NCI-H2029 (cell line): ENCODE measurements at places on chromosomes 13 and 19.

DNA sequence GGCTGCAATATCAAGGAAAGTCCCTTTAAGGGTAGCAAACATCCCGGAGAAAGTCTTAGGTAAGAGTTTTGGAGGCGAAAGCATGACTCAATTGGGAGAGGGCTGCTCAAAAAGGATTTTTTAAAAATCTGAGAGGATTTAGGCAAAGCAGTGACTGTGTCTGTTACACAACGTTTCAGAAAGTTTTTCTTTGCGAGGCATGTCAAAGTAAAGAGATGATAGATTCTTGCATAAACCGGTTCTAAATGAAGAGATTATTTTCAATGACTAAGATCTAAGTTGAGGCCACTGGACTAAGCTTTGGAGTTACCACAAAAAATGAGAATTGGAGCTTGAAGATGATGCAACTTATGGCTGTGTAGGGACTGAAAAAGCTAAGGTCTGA is 43.7 kb upstream of the ENOX1 start:
- no peak for DNase-seq

- no peak for DNase-seq
These were observed 73.1 kb downstream of the KL start for GRCh38 chr13:33089311-33089710.

- peak; percentile 99 for DNase-seq
These were observed at the start of gene PROSER3 for GRCh38 chr19:35757749-35758608. PROSER3 (plus strand) TSS chr19:35758176; CDS start chr19:35758216, 40 bp downstream.

DNA sequence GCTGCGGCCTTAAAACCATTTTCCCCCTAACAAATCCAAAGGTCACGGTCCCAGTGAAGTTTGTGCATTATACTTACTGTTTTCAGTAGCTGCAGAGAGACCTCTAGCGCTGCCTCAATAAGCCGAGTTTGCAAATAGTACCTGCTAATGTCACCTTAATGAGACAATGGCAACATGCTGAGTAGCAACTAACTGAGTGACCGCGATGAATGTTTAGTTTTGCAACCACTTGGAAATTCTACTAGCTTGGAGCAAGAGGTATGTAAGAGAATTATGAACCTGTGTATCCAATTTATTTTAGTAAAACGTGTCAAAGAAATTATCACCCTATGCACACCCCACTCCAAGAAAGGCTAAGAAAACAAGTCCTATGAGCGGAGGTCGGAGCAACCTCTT is 1.2 kb downstream of the KPNA3 start:
- DNase-seq: no peak

GRCh38 chr13:45564133-45564776 is 51.3 kb downstream of the ERICH6B start:
- peak; percentile 57 for DNase-seq

- DNase-seq: peak; percentile 19
These were observed 60.0 kb downstream of the ZAR1L start for GRCh38 chr13:32254916-32255723.

DNA sequence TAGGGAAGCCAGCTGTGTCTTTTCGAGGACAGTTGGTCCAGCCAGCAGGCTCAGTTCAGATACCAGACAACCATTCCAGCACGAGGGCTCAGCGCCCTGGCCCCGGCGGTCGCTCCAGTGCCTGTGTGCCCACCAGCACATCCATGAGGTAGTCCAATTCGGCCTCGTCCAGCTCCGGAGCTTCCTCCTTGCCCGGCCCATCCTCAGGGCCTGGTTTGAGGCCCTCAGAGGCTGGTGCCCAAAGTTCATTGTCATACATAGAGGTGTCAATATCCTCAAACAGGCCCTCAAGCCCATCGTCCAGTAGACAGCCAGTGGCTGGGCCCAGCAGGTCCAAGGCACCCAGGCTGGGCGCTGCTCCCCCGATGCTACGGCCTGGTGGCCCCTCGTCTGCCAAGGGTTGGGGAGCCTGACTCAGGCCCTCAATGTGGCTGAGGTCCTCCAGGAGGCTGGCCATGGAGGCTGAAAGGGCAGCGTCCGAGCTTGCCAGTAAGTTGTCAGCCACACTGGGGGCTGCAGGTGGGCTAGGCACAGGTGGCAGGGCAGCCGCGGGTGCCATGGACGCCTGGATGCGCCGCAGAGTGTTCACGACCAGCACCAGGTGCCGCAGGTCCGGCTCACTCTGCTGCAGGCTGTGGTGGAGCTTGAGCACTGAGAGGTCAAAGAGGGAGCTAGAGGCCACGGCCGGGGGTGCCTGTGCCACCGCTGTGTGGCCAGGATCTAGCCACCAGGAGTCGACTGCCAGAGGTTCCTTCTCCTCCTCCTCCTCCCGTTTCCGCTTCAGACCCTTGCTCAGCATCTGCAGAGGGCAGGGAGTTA is 2.8 kb downstream of the SERTAD1 start:
- no peak for DNase-seq
